ENCODE measurements at places on chromosomes 4 and X.

- DNase-seq: peak; percentile 72
Measured at GRCh38 chrX:20061855-20062254, 54.9 kb downstream of the MAP7D2 start.

GRCh38 chr4:140673729-140674128 lies 82.5 kb downstream of the TBC1D9 start:
- no peak for DNase-seq

DNA sequence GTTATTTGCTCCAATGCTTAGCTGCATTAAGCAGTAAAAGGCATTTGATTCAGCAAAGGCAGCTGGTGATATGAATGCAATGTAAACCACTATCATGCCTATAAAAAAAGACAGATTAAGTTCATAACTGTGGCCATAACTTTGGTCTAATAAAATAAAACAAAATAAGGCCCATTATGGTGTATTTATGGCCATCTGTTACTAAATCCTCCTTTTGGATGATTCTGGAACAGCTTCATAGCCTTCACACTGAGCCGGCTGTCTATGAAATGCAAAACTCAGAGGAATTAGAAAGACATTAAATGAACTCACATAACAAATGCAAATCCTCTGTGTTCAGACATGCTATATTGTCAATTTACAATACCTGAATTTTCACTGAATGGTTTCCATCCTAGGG lies 223.7 kb upstream of the FAT4 start:
- no peak for DNase-seq

- peak; percentile 97 for DNase-seq
Measured at GRCh38 chr4:38318737-38319455, 345.1 kb upstream of the KLF3 start.

DNA sequence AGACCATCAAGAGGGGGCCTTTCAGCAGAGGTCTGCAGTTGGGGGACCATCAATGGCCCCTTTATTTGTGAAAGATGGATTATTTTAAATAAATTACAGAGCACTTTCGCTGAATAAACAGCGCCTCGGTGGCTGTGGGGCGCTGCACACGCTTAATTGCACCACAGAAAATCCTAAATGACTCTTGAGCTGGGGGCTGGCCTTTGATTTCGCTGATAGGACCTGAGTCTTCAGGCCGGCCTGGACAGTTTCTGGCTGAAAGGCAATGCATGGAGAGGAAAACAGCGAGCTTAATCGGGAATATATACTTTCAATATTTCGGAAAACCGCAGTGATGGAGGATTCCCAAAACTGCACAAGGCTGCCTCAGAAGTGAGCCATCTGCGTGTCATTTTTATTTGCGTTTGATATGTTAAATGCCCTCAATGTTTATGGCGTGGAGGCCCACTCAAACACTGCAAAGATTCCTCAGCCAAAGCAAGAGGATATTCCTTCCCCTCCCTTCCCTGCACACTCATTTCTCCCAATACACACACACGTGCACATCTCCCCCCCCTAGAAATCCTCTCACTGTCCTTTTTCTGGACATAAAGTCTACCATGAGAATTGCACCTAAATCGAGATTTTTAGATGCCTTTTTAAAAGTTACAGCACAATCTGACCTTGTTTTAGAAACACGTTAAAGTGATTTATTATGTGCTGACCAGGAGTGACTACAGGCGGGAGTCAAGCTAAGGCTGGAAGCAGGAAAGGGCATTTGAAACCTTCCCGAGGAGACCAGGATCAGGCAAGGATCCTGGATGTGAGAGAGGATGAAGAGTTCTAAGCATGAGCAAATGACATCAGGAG lies 340.7 kb downstream of the RAB28 start:
- DNase-seq: no peak

DNA sequence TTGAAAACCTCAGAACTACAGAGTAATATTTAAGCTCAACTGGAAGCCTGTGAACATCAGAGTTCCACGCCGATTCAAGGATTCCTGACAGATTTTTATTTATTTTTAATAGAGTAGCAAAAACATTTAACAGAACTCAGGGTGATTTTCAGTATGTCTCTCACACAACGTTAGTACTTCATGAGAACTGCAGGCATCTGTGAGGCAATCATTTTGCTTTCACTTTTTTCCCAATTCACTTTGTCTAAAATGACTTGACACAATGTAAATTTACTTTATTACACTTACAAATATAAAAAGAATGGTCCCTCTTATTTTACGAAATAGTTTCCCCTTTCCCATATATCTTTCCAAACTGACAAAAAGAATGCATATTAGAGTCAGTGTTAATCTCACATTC lies 869.5 kb upstream of the EPHA5 start:
- no peak for DNase-seq

DNA sequence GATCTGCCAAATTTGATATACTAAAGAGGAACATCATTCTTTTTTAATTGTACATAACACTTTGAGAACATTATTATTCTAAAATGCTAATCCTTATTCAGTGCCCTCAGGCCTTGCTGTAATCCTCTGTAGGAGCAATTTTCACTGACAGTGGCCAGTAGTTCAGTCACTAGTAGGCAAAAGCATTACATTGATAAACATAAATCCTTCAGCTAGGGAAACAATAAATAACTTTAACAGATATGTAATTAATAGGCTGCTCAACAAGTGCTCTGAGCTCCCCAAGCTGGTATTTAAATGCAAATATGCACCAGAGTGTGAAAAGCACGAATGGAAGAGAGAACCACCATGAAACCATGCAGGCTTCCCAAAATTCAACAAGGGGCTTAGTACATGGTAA lies 77.7 kb upstream of the FAM47C start:
- no peak for DNase-seq

- DNase-seq: no peak
Measured at GRCh38 chr4:26217961-26218676, 102.7 kb upstream of the RBPJ start.

GRCh38 chr4:185425647-185426352 lies at the start of gene UFSP2:
TSS of gene UFSP2 (minus strand) at chr4:185425964. CDS start at chr4:185425868, 96 bp downstream.
- peak; percentile 91 for DNase-seq

DNA sequence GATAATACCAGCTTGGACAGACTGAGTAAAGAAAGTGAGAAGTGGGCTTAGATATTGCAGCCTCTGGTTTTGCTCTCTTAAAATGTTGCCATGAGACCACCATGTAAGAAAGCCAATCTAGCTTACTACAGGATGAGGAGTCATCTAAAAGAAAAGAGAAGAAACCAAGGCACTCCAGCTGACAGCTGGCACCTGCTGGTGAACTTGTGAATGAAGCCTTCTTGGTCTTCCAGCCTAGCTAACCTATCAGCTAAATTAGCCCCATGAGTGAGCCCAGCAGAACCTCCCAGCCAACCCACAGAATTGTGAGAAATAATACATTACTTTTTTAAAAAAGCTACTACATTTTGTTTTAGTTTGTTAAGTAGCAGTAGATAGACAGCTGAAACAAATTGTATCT lies 154.5 kb upstream of the QRFPR start:
- DNase-seq: no peak

- DNase-seq: peak; percentile 52
Measured at GRCh38 chr4:180850318-180850940, 1392.8 kb upstream of the TENM3 start.

GRCh38 chr4:75025431-75025830 lies 92.5 kb downstream of the PARM1 start:
- no peak for DNase-seq

- DNase-seq: no peak
Measured at GRCh38 chr4:69763233-69763632, 2.8 kb upstream of the SULT1B1 start.

DNA sequence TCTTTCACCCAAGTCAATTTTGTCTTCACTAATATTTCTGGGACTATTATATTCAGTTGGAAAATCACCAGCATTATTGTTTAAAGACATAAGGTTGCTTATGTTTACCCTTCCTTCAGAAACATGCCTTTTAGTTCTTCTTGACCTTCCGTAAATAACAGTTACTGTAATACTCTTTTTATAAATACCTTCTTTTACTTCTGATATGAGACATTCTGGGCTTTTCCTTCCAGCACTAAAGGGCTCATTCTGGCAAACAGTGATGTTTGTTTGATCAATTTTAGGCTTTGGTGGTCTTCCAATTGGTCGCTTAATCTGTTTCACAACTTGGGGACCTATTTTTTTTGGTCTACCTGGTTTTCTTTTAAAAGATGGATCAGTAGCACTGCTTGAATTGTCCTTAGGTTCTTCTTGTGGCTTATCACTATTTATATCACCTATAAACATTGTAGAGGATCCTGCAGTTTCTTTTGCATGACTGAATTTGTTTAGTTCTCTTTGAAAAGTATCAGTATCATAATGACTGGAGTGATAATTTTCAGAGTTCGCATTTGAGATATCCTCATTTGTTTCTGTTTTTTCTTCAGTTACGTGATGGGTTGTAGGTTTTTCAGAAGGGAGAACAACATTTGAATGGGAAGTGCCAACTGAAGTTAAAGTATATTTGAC lies 64.8 kb downstream of the NCAPG start:
- DNase-seq: no peak

DNA sequence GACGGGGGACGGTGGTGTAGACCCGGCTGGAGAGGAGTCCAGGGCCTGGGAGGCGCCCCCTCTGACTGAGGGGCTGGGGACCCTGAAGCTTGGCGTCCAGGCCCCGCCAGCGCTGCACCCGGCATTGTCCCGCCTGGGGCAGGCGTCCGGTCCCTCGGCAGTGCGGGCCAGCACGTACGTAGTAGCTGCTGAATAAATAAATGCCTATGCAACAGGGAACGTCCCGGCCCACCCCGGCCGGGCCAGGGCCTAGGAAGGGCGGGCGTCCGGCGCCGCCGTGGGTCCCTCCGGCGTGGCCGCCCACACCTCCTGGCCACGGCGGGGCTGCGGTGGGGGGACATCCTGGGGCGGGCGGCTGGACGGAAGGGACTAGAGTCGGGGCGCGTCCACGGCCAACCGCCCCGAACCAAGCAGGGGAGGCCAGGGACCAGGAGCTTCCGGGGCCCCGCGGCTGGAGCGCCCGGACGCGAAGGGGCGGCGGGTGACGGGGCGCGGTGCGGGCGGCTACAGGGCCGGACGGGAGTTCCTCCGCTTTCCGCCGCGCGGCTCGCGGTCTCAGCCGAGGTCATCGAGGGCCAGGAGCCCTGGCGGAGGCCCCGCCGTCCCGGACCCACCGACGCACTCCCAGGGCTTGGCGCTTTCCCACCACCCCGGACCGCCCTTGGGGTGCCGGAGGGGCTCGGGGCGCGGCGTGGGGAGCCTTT lies 886 bp upstream of the WWC2 start:
- peak; percentile 87 for DNase-seq

GRCh38 chrX:35842674-35843073 lies 44.5 kb downstream of the MAGEB16 start:
- DNase-seq: no peak

DNA sequence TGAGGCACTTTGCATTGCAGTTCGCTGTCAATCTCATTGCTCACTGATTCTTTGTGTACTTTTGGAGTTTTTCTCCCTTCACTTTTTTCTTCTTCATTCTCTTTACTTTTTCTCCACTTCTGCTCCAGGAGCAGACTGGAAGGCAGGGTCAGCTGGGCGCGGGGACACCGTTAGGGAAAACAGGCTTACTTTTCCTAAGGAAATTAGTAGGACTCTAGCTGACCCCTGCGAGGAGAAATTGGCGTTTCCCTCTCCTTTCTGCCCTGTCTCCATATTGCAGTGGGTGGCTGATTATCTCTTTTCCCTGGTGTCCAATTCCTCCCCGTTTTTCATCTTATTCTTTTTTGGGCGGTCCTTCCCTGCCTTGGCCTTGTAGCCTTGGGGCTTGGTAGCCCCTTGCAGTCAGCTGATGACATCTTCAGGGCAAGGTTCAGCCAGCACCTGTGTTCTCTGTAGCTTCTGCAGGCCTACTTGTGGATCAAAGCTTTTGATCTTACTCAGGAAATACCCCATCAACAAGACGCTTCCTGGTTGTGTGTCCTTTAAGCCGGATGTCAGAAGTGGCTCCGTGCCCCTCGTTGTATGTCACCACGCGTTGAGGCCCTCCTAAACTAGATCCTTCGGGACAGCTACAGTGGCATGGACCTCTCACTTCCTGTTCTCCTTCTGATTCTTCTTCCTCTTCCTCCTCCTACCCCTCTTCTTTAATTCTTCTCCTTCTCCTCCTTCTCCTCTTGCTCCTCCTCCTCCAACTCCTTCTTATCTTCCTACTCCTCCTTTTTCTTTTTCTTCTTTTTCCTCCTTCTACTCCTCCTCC lies 36.1 kb downstream of the NBDY start:
- no peak for DNase-seq
